ENCODE measurements at places on chromosomes 6 and 20.

DNA sequence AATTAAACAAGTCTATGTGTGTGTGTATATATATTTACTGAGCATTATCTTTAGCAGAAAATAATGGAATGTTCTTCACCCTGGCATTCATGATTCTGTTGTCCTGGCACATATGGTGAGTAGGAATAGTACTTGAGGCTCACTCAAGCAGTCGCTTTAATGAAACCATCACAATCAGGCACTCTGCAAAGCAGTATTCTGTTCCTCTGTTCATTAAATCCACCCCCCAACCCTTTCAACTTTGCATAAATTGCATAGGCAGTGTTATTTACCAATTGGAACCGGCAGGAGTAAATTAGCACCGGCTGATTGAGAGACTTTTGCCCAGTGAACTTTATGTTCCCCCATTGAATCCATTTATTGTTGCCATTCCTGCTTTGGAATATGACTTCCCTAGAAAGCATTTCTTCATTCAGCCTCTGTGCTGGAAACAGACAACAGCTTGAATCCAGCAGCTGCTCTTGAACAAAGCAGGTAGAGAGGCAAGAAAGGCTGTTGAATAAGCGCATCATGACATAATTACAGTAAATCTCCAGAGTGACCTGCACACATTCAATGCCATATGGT lies 268.0 kb upstream of the RNF217 start:
- no peak for DNase-seq

DNA sequence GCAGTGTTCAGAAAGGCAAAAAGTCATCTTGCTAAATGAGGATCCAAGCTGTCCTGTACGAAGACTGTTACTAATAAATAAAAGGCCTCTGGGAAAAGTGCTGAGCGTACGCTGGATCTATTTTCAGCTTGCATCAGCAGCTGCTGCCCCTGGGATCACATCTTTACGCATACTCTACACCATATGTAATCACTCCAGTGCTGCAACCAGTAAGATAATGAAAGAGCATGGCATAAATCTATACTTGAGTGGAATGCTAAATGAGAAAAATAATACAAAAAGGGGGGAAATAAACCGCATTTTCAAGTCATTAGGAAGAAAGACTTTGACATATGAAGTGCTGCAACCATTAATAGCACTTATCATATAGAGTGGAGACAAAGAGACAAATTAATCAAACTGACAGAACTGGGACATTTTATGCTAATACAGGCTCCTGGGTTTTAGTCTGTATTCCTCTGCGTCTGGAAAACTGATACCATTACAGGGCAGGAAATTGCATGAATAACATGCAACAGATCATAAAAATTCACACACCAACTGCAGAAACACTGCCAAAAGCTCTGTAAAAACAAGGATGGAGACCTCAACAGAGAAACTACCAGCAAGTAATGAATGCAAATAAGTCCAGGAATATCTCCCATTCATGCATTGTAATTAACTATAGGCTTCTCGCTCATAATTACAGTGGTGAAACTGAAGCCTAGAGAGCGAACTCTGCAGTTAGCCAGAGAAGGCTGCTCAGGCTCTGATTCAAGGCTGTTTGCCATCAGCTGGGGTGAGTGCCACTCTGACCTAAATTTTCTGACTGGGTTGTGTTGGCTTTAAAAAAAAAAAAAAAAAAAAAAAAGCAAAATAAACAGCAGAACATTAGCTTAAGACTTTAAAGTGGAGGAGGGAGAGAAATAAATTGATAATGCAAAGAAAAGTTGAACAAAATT lies 83.8 kb downstream of the GJA10 start:
- no peak for DNase-seq

- DNase-seq: no peak
Observed at GRCh38 chr20:24870881-24871280, 78.2 kb upstream of the CST7 start.

- DNase-seq: no peak
Observed at GRCh38 chr6:24614648-24615047, 31.3 kb downstream of the KIAA0319 start.

DNA sequence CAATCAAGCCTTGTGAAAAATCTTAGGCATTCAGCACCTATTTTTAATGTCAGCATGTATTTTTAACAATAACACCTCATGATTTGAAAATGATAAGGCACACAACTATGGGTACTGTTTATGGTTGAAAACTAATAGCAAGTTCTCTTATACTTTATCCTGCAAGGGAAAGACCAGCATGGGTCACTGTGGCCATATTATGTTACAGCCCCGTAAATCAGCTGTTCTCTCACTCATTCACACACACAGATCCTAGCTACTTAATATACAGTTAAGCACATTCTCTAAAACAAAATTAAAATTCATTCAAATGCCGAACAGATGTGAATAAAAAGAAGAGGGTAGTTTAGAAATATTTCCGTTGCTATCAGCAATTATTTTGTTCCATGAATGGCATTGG lies 224.4 kb downstream of the OGFRL1 start:
- DNase-seq: no peak

DNA sequence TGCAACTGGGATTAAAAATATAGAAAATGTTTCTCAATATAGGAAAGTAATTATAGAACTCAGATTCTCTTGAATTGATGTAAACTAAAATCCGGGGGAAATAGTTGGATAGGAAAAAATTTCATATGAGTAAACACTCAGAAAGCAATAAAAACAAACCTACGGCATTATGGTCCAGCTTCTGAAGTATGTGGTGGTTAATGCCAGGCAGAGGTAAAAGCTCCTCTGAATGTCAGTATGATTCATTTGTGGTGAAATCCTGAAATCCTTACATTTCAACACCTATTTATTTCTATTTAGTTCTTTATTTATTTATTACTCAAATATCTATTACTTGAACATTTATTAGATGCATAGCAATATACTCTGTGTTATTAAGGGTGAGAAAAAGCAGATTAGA lies 145.1 kb downstream of the RIMS1 start:
- no peak for DNase-seq

- no peak for DNase-seq
Observed at GRCh38 chr20:2279253-2279779, 16.5 kb upstream of the TGM3 start.

DNA sequence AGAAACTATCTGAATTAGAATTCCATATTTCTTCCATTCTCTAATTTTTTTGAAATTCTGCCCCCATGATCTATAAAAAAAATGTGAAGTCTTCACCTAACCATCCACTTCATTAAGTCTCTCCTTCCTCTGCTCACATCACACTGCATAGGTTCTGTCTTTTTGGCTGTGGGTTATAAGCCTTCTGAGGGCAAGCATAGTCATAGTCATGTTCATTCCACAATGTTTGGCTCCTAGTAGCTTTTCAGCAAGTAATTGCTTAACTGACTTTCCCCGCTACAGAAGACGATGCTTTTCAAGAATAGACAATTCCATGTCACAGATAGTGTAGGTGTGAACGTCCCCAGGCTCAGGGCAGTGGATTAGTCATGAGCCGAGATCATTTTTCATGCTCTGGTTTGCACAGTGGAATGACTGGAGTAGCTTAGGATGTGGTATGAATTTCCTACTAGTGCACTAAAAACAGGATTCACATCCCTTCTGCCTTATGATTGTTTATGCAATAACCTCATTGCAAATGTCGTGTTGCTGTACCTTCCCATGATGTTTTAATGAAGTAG lies 29.1 kb downstream of the WRNIP1 start:
- DNase-seq: no peak

DNA sequence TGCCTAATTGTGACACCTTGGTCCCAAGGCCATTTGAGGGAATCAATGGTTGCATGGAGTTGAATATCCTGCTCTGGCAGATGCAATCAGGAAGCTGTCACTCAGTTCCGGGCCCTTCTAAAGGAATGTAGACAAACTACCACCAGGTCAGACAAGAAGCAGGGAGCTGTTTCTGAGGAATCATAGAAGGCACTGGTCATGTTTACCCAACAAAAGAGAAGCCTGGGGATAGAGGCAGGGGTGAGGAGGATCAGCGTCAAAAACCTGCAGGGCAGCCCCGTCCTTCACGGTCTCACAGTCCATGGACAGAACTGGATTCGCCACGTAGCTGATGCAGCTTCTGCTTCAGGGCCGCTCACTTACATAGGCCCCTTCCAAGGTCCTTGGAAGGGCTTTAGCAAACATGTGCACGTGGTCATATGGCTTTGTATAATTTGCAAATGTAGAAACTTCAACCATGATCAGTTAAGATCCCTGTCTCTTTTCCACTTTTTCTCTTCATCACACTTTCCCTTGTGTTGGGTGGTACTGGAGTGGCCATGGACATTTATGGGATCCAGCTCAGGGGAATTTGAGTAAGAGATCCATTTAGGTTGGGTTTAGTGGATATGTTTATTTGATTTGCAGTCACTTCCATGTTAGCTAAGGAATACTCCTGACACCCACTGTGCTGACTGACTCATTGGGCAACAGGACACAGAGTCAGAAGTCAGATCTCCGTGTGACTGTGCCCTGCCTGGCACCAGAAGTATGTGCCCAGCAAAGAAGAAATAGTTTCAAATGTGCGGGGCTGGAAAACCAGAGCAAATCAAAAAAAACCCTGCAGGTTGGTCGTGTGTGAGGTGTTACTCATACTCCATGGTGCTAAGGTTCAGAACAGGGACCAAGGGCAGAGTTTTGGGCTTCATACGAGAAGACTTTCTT lies 60.0 kb upstream of the ZFAND3 start:
- no peak for DNase-seq

GRCh38 chr20:4836935-4837334 lies 115.2 kb downstream of the PRND start:
- DNase-seq: no peak

DNA sequence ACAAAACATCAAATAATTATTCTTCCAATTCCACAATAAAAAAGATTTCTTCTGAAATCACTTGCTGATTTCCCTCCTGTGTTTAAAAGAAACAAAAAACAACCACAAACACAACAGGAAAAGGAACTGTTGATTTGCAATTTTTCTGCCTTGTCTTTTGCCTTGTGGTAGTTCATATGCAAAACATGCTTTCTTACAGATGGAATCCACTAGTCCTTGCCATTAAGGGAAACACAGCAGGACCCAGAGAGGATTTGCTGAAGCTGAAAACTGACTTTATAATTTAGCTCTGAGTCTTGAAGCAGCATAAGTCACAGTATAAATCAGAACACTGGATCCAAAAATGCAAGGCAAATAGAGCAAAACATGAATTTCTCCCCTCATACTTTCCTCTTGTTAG lies 328.8 kb downstream of the PHF3 start:
- DNase-seq: no peak

- DNase-seq: no peak
Observed at GRCh38 chr6:428047-428603, 36.6 kb downstream of the IRF4 start.

DNA sequence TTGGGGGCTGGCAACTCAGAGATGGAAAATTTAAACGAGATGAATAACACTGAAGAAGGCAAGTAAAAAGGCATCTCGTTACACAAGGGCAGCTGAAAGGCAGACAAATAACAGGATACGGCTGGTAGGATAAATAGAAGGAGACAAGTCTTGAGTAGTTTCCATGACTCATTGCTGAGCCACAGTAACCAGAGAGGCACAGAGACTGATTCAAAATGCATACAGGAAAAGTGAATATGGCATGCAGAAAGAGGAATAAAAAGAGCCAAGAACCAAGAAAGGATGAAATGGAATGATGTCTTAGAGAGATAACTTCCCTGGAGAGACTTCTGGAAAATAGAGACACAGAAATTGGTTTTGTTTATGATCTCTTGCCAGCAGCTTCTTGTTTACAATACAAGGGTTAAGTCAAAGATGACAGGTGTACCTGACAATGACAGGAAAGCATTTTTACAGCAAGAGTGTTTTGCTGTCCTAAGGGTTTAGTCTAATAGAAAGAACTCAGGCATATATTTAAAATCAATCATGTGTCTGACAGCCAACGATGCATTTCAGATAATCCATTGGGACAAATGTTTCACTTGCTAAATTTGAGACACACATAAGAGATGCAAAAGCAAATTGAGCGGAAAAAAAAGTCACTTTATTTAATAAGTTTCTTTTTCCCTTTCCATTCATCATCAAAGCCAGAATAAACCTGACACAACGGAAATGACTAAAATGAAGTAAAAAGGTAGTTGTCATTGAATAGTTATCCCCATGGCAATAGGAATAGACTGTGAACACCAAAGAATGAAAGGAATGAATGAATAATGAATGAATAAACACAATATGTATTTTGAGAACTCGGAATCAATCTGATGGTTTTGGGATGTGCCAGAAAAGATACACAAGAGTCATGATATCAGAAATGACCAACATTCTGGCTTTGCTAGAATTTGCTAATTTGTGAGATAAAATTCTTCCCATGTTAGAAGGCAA lies 68.0 kb upstream of the KCNQ5 start:
- no peak for DNase-seq

DNA sequence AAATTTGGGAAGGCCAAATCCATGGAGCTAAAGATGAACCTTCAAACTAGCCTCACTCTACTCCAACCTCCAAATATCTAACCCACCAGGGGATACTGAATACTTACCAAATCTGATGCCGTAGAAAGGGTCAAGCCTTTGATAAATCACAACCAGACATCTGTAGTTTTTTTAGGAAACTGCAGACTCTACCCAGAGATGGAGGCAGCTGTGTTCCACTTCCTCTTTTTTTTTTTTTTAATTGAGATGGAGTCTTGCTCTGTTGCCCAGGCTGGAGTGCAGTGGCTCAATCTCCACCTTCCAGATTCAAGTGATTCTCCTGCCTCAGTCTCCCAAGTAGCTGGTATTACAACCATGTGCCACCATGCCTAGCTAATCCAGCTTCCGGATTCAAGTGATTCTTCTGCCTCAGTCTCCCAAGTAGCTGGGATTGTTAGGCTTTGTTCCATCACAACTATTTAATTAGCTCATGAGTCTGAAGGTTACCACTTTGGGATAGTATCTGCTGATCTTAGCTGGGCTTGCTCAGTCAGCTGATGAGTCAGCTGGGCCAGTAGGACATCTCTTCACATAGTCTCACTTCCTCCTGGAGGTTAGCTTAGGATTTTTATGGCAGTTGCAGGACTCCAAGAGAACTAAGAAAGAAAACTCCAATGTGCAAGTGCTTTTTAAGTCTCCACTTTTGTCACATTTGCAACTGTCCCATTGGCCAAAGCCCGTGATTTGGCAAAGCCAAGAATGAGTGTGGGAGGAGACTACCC lies 13.3 kb downstream of the FRK start:
- DNase-seq: no peak

DNA sequence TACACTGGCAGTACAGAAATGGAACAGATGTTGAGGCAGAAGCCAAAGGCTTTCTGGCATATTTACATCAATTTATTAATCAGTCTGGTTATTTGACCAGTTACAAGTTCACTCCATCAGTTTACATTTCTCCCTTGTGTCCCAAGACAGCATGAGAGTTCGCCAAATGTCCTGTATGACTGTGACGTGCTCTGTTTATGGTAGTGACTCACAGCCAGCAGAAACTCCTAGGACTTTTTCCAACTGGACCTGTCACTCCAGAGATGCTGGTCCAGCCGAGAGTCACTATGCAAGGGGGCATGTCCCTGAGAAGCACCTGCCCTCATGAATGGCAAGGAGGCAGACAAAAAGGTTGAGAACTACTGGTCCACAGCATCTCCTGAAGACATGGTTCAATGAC lies 160.0 kb downstream of the LRFN2 start:
- no peak for DNase-seq
